ENCODE measurements at places on chromosomes 1 and 21.

DNA sequence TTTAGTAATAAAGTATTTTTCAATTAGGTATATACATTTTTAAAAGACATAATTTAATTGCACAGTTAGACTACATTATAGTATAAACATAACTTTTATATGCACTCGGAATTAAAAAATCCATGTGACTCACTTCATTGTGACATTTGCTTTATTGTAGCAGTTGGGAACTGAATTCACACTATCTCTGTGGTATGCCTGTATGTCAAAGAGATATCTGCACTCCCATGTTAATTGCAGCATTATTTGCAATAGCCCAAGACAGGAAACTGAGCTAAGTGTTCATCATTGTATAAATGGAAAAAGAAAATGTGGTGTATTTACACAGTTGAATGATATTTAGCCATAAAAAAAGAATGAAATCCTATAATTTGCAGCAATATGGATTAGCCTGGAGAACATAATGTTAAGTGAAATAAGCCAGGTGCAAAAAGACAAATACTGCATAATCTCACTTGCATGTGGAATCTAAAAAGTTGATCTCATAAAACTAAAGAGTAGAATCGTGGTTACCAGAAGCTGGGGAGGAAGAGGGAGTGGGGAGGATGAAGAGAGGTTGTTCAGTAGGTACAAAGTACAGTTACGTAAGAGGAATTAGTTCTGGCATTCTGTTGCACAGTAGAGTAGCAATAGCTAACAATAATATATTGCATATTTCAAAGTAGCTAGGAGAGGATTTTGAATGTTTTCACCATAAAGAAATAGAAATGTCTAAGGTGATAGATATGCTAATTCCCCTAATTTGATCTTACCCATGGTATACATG is 64.8 kb downstream of the DPT start:
- DNase-seq, result no peak

DNA sequence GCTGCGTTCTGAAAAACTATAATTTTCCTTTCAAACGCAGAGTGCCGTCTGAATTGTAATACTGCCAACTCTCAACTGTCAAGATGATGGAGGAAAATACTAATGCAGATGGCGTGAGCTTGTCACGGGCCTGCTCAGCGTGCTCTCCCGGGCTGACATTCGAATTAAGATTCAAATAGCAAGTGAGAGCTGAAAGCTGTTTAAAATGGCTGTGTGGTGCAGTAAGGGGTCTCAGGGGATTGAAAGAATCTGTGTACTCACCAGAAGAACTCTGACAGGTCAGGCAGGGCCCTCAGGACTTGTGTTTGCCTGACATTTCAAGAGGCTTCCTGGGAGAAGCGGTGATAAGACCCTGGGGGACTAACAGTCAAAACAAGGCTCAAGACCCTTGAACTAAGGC is 33.1 kb downstream of the ZMYND12 start:
- no peak for DNase-seq

DNA sequence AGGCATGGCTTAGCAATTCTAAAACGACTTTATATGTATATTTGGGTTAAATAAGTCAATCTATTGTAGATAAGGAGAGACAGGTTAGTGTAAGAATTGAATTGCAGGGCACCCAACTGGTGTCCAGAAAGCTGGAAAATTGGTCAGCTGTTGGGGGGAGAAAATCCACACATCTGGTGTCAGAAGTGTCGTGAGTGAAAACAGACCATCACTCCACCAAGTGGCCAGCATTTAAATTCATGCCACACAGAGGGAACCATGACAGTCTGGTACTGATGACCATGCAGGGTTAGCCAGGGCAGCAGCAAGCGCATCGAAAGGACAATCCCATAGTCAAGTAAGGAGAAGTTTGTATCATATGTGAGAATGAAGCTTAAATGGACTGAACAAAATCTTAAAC is 11.7 kb downstream of the LAX1 start:
- no peak for DNase-seq

- DNase-seq, result no peak
Observed at GRCh38 chr1:12420171-12420570, 190.3 kb downstream of the VPS13D start.

DNA sequence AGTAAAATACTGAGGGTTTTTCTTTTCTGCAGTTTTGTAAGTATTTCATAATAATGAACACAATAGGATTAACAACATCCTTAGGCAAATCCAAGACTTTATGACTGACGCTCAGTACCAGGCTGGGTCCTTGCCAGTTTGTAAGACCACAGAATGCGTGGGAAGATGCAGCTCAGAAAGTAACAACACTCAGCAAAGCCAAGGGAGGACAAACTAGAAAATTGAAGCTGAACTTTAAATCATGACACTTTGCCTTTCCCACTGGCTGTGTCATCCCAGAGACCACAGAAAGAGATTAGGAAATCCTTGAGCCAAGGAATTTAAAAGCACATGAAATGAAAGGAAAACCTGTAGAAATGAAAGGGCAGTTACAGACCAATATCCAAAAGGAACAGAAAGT is 426.3 kb upstream of the CHRM3 start:
- no peak for DNase-seq

DNA sequence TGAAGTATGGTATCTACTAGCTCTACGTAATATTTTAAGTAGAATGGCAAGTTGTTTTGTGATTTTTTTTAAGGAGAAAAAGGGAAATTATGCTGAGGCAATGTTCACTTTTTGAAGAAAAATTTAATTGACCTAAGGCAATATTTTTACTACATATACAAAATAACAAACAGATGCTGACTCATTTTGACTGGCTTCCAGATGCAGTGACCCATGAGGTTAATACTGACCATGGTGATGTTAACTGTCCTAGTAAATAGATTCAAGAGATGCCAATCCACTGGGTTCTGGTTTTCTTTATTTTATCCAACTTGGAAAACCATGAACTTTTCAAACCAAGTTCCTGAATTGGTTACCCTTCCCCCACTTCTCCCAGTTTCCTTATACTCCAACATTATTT is 154.9 kb downstream of the CRB1 start:
- DNase-seq, result no peak

DNA sequence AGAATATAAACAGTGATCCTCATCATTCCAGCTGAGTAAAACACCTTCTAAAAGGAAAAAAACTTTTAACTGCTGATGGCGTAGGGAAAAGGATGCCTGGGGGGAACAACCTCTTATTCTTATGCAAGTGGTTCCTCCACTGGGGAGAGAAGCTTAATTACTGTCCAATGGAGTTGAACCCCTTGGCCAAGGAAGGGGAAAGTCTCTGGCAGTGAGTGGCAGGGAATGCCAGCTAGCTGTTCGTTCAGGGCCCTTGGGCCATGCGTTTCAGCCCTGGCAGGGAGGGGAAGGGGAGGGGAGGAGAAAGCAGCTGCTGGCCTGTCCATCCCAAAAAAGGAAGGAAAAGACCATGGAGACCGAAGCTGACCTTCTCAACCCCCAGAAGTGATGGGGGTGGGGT is 22.6 kb upstream of the SYCP1 start:
- DNase-seq, result no peak

DNA sequence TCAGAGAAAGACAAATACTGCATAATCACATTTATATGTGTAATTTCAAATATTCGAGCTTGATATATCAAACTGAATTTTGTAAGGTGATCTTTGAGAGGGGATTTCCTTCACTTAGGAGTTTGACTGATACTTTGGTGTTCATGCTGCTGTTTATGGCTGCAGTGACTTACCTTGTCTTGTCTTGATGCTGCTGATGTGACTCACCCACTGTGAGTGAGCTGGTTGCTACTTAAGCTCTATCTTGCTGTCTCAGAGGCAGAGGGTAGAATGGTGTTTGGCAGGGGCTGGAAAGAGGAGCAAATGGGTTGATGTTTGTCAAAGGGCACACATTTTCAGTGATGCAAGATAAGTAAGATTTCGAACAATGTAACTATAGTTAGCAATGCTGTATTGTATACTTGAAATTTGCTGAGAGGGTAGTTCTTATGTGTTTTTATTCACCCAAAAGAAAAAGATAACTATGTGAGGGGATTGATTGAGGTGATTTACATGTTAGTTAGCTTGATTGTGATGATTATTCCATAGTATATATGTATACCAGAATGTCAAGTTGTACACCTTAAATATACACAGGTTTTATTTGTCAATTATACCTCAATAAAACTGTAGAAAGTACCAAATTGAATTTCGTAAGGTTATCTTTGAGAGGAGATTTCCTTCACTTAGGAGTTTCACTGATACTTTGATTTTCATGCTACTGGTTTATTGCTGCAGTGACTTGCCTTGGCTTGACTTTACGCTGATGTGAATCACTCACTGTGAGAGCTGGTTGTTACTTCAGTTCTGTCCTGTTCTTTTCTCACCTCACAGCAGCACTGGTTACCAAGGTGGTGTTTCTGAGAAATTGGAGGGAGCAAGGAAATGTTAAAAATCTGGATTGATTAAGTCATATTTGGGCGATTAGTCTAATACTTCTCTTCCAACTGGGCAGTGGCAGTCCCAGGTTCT is 94.5 kb upstream of the SLC5A9 start:
- DNase-seq, result no peak

DNA sequence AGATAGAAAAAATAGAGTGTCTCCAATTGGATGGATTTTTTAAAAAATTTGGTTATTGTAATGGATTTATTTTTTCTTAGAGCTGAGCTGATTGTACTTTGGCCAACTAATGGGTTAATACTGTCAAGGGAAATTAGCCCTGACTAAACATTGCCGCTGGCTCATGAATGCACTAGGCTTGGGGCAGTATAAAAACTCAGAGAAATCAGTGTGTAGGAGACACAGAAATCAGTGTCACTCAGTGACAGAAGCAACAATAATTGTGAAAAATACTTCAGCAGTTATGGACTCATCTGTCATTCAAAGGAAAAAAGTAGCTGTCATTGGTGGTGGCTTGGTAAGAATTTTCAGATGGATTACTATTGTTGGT is at the start of gene KMO:
Gene KMO, plus strand, starts transcription at position 217 of the 370 bp plus-strand sequence. Its CDS starts 67 bp downstream, at position 284.
- no peak for DNase-seq

DNA sequence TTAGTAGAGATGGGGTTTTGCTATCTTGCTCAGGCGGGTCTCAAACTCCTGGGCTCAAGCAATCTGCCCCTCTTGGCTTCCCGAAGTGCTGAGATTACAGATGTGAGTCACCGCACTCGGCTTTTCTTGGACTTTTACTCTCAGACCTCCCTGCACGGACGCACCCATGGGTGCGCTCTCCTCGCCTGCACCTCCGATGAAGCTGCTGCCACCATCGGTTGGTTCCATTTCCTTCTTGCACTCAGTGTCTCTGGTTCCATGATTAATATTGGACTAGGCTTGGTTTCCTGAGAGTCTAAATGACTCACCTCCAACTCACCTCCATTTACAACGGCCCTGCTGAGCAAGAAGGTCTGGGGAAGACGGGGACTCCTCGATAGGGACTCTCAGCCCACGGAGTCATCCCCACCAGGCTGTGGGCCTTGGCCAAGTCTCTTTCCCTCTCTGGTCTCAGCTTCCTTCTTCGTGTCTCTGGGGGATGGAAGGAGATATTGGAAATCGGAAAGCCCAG is 6.7 kb upstream of the TNFRSF8 start:
- no peak for DNase-seq

DNA sequence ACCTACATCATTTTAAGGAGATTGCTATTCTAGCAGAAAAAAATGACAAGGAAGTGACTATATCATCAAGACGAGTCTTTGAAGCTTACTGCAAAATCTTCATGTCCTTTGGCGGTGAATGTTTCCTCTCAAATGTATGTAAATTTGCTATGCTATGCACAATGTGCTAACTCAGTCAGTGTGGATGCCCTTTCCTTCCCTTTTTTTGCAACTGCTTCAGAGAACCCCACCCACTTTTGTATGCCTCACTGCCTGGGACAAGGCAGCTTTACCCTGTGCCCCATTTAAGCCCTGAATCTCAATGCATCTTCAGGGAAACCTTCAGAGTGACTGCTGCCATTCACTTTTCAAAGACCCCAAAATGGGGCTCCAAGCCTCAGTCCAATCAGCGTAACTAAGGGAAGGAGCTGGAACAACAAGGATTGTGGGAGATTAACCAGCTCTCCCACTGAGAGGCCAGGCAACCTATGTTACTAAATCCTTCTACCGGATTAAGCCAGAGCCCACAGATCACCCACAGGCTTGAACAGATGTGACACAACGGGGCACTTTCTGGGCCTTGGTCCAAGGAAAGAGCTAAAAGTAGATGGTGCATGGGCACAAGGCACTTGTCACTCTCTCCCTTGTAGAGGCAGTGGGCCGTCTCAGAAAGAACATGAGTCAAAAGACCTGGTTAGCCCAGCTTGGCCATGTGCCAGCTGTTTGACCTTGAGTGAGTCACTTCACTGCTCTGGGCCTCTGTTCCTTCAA is 154.4 kb downstream of the PLPP3 start:
- DNase-seq, result no peak

GRCh38 chr21:17612023-17612564 is 607 bp downstream of the BTG3 start:
- no peak for DNase-seq

- no peak for DNase-seq
Observed at GRCh38 chr1:181601186-181601950, 118.1 kb downstream of the CACNA1E start.

DNA sequence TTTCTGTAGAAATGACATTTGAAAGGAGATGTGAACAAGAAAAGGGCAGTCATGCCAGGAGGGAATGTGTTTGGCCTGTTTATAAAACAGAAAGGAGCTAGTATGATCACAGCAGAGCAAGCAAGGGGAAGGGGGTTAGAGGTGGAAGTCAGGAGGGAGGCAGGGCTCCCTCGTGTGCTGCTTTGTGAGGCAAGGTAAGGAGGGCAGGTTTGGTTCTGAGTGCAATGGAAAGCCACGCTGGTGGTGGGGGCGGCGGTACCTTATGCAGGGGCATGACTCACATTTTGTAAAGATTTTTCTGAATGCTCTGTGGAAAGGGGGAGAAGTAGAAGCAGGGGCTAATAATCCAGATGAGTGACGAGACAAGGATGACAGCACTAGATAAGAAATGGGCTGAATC is 197.5 kb upstream of the C8B start:
- no peak for DNase-seq

DNA sequence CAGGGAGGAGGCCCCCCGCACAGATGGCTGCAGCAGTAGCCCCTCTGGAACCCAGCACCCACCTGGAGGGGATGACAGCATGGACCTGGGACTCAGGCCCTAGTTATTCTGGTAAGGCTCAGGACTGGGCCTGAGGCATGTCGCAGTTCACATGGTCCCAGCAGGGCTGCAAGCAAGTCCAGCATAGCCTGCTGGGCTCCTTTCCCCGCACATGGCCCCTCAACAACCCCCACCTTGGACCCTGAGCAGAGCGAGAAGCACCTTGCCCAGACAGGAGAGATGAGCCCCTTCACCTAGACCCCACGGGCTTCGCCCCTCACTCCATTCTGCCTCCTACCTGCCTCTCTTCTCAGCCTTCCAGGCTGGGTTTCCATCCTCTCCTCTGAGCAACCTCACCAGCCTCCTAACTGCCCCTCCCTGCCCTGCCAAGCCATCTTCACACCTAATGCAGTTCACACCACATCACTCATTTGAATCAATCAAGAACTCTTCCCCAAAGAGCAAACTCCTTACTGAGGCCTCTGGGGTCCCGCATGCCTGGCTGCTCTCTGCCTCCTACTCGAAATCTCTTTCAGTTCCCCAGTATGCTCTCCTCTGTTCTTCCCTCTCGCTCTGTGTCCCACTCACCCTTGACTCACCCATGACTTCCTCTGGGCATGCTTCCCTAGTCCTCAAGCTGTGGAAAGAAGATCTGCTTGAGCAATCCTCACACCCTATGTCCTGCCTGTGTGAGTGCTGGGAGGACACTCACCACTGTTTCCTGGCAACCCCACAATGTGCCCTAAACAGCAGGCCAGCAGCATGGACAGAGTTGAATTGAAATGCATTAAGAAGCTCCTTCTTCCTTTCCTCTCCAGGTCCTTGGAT is 9.4 kb upstream of the THEMIS2 start:
- DNase-seq, result no peak

GRCh38 chr1:63668298-63668697 is 75.1 kb downstream of the PGM1 start:
- DNase-seq, result no peak

Data from GM12892 (cell line).